ENCODE measurements at places on chromosomes 5 and 9. TPM values are rescaled to one million over a fixed set of nuclear protein-coding genes. Genes with fewer than 3 reads are reported as not detected.

AIF1L gene
- 24.8 TPM for total RNA-seq

ITGA2 gene
- total RNA-seq, result 6.1 TPM

CLIC3 gene
- total RNA-seq, result not detected

PBX3 gene
- 50.1 TPM for total RNA-seq

- DNase-seq, result no peak
- no peaks in the 10 kb centered on the region for H3K27me3 ChIP-seq
- H3K4me3 ChIP-seq, result no peak overlapping the region
- no peaks in the 10 kb centered on the region for H3K4me1 ChIP-seq
- H3K36me3 ChIP-seq, result no peaks in the 10 kb centered on the region
- no peak overlapping the region for H3K27ac ChIP-seq
Measured at GRCh38 chr5:125390326-125390725, 643.9 kb upstream of the ZNF608 start.

DNA sequence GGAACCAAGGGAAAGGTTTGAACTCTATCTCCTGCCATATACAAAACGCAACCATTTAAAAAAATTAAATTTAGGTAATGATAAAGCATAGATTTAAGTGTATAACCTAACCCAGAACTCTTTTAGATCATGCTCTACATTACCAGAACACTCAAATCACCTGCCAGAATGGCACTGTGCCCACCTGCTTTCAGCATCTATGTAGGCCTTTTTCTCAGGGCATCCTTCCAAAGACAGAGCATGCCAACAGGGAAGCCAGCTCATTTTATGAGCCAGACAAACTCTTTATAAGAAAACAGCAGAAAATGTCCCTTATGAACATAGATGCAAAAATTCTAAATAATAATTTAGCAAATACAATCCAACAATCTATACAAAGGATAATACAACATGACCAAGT is 47.9 kb upstream of the SMAD5 start:
- H3K27me3 ChIP-seq, result no peaks in the 10 kb centered on the region
- no peak for DNase-seq
- H3K36me3 ChIP-seq, result no peaks in the 10 kb centered on the region
- peaks cover 50% of the 10 kb centered on the region for H3K4me1 ChIP-seq
- no peak overlapping the region for H3K4me3 ChIP-seq

DNA sequence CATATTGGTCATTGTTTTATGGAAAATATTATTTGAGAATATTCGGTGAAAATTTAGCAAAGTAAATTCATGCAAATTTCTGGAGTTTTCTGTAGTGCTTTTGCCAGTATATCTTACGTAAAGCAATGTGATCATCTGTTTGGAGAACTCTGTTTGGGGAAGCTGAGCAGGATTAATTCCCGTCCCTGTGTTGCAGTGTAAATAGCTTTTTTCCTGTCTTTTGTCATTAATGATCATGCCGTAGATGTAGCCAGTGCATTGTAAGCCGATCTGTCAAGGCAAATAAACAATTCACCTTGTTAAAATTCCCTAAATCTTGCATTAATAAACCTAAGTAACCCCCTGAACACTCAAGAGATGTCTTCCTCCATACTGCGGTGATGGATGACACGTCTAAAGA is 39.2 kb downstream of the PPIC start:
- H3K4me3 ChIP-seq, result no peak overlapping the region
- no peak overlapping the region for H3K27ac ChIP-seq
- no peaks in the 10 kb centered on the region for H3K4me1 ChIP-seq
- H3K36me3 ChIP-seq, result peaks cover 8% of the 10 kb centered on the region
- H3K27me3 ChIP-seq, result no peaks in the 10 kb centered on the region

DNA sequence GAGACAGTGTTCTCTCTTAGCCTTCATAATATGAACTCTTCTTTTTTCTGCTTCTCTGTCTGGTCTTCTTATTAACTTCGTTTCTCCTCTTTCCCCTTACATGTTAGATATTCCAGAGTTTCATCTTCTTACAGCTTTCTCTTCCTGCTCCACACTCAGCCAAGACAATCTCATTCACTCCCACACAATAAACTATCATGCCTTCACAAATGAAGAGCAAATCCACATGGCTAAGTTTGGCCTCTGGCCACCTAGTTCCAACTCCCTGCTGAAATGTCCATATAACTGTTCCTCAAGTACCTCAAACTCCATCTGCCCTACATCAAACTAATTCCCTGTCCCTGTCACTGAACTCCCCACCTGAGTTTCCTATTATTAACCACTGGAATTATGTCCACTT is 18.4 kb downstream of the IL33 start:
- no peak overlapping the region for H3K4me3 ChIP-seq
- no peaks in the 10 kb centered on the region for H3K27me3 ChIP-seq
- H3K4me1 ChIP-seq, result peaks cover 9% of the 10 kb centered on the region
- H3K36me3 ChIP-seq, result no peaks in the 10 kb centered on the region
- H3K27ac ChIP-seq, result no peak overlapping the region

GRCh38 chr9:32828861-32829260 is 45.5 kb downstream of the TMEM215 start:
- H3K4me1 ChIP-seq, result no peaks in the 10 kb centered on the region
- H3K27ac ChIP-seq, result no peak overlapping the region
- H3K4me3 ChIP-seq, result no peak overlapping the region
- no peak for DNase-seq
- peaks cover 4% of the 10 kb centered on the region for H3K27me3 ChIP-seq

- DNase-seq, result no peak
- H3K27me3 ChIP-seq, result no peaks in the 10 kb centered on the region
- no peak overlapping the region for H3K27ac ChIP-seq
- H3K4me1 ChIP-seq, result no peaks in the 10 kb centered on the region
Measured at GRCh38 chr5:113984928-113985327, 376.9 kb upstream of the KCNN2 start.

DNA sequence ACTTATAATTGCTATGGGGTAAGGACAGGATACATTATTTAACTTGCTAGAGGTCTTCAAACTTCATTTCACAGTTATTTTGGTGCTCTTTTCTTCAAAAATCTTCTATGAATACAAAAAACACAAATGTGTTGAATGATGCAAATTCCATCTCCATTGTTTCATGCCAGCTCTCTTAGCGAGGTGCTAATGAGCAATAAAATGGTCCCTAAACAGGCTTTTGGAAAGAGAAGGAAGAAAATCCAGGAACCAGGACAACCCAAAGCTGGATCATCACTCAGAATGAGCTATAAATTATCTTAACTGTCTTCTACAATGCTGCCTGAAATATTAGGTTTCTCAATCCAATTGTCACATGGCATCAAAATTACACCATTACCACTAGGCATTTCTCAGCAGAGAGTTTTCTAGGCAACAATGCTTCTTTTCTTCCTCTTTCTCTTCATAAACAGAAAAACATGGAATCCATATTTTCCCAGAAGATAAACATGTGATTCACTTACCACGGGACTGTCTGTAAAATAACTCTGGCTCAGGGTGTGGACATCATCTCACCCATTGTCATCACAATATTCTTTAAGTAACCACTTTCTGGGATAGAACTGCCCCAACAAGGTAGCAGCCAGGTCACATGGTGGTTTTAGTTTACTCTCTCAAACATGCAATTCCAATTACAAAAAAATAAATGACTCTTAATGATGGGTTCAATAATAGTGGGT is 249.4 kb downstream of the NPR3 start:
- DNase-seq, result no peak
- H3K27ac ChIP-seq, result no peak overlapping the region
- H3K27me3 ChIP-seq, result no peaks in the 10 kb centered on the region

GRCh38 chr9:83413367-83413766 is 124.8 kb downstream of the FRMD3 start:
- no peak overlapping the region for H3K27ac ChIP-seq
- H3K4me3 ChIP-seq, result no peak overlapping the region
- no peaks in the 10 kb centered on the region for H3K4me1 ChIP-seq
- no peaks in the 10 kb centered on the region for H3K27me3 ChIP-seq

DNA sequence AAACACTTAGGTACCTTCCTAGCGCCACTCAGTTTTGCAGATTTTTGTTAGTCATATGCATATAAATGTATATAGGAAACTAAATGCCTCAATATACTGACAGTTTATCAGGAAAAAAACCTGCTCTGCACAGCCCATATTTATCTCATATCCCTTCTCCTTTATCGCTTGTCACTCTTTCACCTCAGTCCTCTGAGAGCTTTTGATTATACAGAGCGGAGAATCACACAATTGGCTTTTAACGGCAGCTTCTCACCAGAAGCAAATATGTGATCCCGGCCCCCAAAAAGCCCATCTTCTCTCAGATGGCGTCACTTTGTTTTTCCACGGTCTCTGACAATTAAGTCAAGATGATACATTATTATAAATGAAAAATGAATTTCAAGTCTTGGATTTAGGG is 362.6 kb downstream of the DNAH5 start:
- H3K36me3 ChIP-seq, result no peaks in the 10 kb centered on the region
- H3K4me1 ChIP-seq, result no peaks in the 10 kb centered on the region
- H3K27ac ChIP-seq, result no peak overlapping the region
- no peaks in the 10 kb centered on the region for H3K27me3 ChIP-seq
- no peak for DNase-seq

GRCh38 chr5:56512313-56512996 is 279.3 kb upstream of the ANKRD55 start:
- peaks cover 27% of the 10 kb centered on the region for H3K4me1 ChIP-seq
- no peaks in the 10 kb centered on the region for H3K36me3 ChIP-seq
- H3K27me3 ChIP-seq, result no peaks in the 10 kb centered on the region
- no peak for DNase-seq

All from esophagus muscularis mucosa (tissue), 4 donors.